ENCODE measurements at places on chromosomes 5 and 9.

GRCh38 chr5:64680289-64680688 lies 10.0 kb upstream of the SHISAL2B start:
- no peak for DNase-seq

DNA sequence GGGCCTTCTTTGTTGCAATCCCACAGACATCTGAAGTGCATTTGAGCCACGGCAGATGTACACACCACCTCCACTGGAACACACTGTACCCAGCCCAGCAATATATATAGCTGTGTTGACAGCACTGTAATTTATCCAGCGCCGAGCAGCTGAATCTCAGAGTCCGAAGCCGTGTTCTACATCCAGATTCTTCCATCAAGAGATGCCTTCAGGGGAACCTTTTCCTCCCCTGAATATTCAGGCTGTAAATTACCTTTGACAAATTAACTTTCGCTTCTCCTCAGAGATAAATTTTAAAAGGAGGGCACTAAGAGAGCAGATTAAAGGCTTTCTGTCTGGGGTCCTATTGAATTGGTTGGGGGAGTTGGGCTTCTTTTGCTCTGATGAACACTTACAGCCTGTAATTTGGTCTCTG lies 76.4 kb downstream of the ROR2 start:
- DNase-seq, result no peak

- no peak for DNase-seq
These were observed 7.0 kb downstream of the PAX5 start for GRCh38 chr9:37026931-37027581.

DNA sequence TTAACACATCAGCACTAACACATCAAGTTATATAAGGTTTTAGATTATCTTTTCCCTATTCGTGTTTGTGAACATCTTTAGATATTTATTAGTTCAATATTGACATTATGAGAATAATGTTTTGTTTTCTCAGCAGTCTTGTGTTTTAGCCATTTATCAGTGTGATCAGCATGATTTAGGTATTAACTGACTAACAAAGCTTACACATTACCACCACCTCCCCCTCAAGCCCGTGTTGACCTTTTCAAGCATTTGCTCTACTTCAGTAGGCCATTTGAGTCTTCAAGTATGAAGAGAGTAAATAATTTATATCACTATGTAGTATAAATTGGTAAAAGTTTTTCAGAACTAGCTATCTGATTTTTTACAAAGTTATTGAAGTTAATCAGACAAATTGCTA lies 6.9 kb downstream of the PBX3 start:
- DNase-seq, result no peak

- DNase-seq, result no peak
These were observed 282.6 kb downstream of the IRX1 start for GRCh38 chr5:3878267-3878666.

- no peak for DNase-seq
These were observed 241.7 kb upstream of the NR4A3 start for GRCh38 chr9:99579964-99580363.

DNA sequence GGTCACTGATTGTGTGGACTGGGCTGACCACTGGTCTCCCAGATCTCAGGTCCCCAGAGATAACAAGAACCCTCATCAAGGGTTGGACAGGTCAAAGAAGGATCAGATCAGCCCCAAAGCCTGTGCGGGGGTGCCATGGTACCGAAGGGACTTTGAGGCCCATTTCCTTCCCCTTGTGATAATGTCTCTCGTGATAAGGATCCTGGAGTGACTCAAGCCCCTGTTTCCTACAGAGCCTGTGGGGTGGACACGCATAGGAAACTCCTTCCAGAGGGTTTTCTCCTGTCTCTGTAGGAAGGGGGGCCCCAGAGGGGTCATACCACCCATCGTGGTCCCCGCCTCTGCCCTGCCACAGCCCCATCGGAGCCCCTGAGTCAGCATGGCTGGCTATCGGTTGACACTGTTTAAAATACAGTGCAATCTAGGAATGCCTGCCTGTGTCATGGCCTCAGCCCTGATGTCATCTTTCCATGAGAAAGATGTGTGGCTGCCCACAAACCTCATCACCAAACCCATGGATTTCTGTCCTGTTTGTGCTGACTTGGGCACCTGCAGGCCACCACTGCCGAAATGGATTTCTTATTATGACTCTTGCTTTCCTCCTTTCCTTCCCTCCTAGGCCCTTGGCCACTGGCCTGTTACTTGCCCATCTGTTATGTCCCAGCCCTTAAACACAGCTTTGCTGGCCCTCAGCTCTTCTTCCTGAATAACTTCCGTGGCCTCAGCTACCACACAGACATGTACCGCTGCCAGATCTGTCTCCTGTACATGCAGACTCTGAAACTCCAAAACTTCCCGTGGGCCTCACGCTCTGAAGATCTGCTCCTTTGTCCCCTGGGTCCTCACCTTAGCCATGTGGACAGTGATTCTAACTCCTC lies 2.9 kb upstream of the CSF2 start:
- no peak for DNase-seq

DNA sequence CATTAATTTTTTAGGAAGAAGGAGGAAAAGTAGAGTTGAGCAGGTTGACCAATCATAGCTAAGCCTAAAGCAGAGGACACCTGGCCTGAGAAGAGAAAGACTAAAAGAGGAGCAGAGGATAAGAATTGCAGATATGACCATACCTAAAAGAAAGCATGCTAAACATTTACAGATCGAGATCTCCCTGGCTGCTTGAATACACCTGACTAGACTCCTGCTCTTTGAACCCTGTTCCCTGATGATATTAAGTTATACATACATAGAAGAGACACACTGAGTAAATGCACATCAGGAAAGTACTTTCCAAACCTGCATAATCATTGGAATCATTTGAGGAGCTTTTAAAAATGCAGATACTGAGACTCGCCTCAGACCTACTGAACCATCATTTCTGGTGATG lies 232.3 kb upstream of the ELL2 start:
- DNase-seq, result no peak

DNA sequence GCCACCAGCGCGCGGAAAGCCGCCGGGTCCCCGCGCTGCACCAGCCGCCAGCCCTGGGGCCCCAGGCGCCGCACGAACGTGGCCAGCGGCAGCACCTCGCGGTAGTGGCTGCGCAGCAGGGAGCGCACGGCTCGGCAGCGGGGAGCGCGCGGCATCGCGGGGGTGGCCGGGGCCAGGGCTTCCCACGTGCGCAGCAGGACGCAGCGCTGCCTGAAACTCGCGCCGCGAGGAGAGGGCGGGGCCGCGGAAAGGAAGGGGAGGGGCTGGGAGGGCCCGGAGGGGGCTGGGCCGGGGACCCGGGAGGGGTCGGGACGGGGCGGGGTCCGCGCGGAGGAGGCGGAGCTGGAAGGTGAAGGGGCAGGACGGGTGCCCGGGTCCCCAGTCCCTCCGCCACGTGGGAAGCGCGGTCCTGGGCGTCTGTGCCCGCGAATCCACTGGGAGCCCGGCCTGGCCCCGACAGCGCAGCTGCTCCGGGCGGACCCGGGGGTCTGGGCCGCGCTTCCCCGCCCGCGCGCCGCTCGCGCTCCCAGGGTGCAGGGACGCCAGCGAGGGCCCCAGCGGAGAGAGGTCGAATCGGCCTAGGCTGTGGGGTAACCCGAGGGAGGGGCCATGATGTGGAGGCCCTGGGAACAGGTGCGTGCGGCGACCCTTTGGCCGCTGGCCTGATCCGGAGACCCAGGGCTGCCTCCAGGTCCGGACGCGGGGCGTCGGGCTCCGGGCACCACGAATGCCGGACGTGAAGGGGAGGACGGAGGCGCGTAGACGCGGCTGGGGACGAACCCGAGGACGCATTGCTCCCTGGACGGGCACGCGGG lies at the start of gene TERT:
Gene TERT (minus strand): TSS at position 234 of the 815 bp plus-strand sequence. CDS start 79 bp downstream, at position 155.
- DNase-seq, result no peak

DNA sequence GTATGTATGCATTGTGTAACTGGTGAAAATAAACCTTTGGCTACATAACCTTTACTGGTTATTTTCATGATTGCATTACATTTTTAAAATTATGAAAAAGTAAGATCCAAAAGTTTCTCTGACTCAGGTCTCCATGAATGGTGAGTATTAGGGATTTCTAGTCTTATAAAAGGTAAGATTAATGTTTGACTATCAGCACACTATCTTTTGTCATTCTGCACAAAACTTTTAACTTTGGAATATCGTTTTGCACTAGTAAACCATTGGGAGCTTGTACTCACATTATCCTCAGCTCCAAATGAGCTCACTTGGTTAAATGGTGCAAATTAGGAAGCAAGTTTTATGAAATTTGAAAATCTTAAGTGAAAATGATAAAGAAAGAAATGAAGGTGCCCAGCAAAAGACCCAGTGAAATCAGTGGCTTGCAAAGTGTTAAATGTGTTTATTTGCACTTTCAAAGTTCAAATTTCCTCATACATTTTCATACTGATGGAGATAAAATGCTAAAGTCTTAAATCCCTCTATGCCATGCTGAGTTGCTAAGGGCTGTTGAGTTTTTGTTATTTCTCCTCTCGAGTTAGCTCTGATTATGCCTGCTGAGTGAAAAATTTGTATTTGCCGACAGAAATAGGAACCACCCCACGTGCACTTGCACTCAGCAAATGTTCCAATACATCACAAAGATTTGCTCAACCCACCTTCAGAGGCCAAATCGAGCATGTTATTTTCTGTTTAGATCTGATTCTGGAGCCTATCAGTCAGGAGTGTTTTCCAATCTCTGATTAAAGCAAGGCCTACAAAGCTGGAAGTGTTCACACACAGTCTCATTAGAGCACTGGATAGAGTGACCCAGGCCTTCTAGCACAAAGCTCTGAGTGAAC lies 885.7 kb downstream of the NR2F1-AS1 start:
- no peak for DNase-seq

DNA sequence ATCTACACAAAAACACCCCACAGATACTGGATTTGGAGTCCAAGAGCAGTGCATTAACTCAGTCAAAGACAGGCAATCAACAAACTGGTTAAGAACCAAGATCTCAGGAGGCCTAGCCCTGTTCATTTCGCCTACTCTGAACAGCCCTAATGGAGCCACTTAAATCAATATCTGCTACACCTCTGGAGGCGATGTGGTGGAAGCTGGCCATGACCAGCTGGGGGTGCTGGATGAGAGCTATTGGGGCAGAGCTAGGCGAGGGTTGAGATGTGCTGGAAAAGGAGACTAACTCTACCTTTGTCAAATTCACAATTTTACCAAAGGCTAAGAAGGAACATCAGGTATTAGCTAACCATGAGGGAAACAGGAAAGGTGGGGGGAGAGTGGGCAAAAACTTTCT lies 23.3 kb upstream of the ARSB start:
- DNase-seq, result no peak

DNA sequence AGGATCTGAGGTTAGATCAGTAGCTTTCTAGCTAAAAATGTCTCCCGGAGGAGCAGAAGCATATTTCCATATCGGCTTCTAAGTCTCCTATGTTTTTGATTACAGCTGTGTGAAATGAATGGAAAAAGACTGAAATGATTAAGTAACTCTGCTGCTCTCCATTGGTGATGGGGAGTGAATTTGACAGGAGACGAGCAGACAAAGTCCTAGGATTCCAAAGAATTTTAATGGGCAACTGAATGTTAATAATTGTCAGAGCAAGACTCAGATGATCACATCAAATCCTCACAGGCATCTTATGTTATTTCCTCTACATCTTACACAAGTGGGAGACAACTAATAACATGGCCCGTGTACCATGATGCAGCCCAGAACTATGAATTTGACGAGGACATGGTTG lies 66.8 kb downstream of the LIX1 start:
- no peak for DNase-seq

GRCh38 chr9:134314950-134315715 lies 11.1 kb upstream of the RXRA start:
- no peak for DNase-seq

- DNase-seq, result no peak
These were observed 5.0 kb downstream of the FAM163B start for GRCh38 chr9:133604214-133604613.

- DNase-seq, result no peak
These were observed 1061.3 kb upstream of the DMAC1 start for GRCh38 chr9:8860925-8861324.

GRCh38 chr9:104987743-104988142 lies 59.8 kb upstream of the ABCA1 start:
- DNase-seq, result no peak

GRCh38 chr9:34809504-34810186 lies 99.7 kb upstream of the CCL21 start:
- DNase-seq, result no peak

DNA sequence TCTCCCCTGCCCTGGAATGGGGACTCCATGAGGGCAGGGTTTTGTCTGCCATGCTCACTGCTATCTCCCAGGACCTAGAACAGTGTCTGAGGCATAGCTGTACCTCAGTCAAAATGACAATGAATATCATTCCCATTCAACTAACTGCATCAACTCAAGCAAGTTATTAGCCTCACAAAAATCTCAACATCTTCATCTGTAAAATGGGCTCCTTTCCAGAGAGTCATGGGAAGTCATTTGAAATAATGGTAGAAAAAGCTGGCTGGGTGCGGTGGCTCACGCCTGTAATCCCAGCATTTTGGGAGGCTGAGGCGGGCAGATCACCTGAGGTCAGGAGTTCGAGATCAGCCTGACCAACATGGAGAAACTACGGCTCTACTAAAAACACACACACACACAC lies 9.4 kb downstream of the SH2D3C start:
- no peak for DNase-seq

DNA sequence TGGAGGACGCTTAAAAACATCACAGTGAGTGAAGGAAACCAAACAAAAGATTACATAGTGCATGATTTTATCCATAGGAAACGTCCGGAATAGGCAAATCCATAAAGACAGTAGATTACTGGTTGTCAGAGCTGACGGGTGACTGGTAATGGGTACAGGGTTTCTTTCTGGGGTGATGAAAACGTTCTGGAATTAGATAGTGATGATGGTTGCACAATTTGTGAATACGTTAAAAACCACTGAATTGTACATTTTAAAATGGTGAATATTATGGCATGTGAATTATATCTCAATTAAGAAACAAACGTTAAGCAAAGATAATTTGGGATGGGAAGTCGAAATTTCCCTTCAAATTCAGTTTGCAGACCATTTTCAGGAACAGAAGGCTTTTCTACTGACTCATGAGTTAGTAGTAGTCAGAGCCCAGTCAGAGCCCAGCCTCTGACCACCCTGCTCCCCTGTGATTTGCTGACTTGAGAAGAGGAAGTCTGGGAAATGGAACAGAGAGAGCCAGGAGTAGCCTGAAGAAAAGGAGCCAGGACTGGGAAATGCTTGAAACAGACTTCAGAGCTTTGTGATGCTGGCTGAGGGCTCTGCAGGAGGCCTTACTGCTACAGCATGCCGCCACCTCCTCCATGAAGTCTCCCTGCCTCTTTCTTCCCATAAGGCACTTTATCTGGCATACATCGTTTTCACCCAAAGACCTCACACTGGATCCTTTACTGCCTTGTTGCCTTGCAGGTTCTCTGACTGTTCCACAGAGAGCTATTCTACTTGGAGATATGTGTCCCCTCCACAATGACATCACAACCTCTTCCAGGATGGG lies 46.4 kb upstream of the CTNNA1 start:
- no peak for DNase-seq

GRCh38 chr9:34896112-34896511 lies 62.0 kb upstream of the PHF24 start:
- DNase-seq, result no peak

- DNase-seq, result no peak
These were observed 20.3 kb downstream of the SLC45A2 start for GRCh38 chr5:33964132-33964700.
